ENCODE measurements at places on chromosomes 1 and 21.

DNA sequence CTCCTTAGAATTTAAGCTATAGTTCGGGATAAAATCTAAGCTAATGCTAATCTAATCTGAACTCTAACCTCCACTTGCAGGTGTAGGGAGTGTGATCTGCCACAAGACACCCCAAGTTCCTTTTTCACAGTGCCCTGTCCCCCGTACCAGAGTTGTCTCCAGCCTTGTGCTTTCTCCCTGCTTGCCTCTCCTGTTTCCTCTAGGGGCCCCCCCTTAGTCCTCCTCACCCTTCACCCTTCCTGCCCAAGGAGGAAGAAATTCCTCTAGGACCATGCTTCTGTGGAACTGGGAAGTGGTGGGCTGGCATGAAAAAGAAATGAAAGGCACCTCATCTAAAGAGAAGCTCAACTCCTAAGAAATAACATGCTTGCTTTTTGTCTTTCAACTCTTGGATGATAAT lies 50.2 kb upstream of the BCL9 start:
- no peak for DNase-seq

- DNase-seq: no peak
These were observed 117.8 kb downstream of the ZMYM4 start for GRCh38 chr1:35386290-35386689.

- DNase-seq: no peak
These were observed 15.3 kb upstream of the TEDDM1 start for GRCh38 chr1:182415789-182416188.

- DNase-seq: no peak
These were observed 135.4 kb upstream of the SLC44A3 start for GRCh38 chr1:94684690-94685250.

DNA sequence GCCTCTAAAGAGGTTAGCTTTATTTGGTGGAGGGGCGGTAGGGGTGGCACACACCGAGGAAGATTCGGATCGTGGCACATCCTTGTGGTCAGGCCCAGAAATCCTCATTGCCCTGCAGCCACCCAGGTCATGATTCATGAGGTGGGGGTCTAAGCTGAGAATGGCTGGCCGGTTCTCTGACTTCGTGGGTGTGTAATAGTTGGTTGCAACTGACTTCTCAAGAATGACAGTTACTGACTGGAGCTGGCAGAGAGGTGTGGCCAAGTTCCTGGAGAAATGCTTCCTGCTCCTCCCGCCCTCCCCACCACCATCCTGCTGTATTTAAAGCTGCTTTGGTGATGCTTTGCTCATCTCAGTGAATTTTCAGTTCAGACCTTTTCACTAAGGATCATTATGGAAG lies 198.6 kb downstream of the KIF26B start:
- no peak for DNase-seq

- DNase-seq: no peak
These were observed 633.9 kb upstream of the PTBP2 start for GRCh38 chr1:96087719-96088118.
